ENCODE measurements at places on chromosomes 11 and 22.

DNA sequence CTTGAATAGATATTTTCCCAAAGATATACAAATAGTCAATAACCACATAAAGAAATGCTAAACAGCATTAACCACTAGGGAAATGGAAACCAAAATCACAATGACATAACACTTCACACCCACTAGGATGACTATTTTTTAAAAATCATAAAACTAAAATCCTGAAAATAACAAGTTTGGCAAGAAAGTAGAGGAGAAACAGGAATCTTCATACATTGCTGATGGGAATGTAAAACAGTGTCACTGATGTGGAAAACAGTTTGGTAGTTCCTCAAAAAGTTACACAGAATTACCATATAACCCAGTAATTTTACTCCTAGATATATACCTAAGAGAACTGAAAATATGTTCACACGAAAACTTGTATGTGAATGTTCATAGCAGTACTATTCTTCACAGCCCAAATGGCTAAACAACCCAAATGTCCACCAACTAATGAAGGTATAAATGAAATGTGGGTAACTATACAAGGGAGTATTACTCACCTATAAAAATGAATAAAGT, 12.5 kb downstream of the PICALM start:
- no peak for DNase-seq

DNA sequence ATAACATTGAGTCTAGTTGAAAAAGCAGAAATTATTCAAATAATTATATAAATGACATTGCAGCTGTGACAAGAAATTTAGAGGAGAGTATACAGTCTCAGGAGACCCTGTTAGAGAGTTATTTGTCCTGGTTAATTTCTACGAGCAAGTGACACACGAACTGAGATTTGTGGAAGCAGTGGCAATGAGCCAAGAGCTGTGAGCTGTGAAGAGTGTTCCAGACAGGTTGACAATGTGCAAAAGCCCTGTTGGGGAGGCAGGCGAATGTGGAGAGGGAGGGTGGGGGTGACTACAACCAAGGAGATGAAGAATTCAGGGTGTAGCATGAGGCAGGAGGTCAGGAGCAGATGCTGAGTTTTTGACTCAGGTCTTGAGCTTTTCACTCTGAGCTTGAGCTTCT, 620.2 kb upstream of the TENM4 start:
- DNase-seq = no peak

DNA sequence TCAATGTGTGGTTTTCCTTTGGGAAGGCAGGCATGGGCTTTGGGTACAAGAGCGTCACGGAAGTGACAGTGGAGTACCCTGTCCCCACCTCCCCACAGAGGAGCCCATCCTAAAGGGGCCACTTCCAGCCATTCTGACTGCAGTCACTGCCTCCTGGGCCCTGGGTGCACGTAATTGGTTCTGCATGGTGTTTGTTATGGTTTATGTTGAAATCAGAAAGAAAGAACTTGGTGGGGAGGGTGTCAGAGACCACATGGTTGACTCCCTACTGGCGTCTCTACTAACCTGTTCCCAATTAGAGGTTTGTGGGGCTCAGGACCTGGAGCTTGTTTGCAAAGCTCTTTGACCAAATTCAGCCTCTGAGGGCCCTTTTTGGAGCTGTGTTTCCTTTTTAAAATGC, 40.8 kb downstream of the RIBC2 start:
- no peak for DNase-seq

DNA sequence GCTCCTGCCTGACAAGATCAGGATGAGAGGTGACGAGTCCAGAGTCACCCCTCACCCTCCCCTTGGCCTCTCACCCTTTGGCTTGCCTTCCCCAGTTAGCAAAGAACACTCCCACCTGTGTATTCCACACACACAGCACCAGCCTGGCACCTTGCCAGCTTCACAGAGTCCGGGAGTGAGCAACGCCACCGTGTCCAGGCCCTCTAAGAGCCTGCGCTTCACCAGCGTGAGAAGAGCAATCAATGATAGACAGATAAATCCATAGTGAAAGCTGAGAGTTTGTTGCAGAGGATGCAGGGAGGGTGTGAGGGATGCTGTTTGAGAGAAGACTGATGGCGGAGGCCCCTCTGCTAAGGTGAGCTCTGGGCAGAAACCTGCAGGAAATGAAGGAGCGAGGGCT, 404.5 kb downstream of the LARGE1 start:
- no peak for DNase-seq

DNA sequence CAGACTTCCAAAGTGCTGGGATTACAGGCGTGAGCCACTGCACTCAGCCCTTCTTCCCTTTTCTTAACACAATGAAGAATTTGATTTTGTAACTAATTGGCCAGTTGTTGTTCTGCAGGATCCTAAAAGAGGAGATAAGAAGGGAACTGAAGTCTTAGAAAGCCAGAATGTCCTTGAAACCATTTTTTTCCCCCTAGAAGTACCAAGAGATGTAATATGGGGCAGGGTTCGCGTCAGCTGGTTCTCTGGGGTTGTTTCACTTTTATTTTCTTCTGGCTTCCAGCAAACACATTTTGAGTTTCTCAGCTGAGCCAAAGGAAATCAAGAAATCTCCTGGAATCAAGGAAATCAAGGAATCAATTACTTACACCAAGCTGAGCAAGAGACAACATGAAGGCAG, 7.6 kb upstream of the NUCB2 start:
- DNase-seq = no peak

- DNase-seq = no peak
These were observed 52.6 kb upstream of the ADA2 start for GRCh38 chr22:17271711-17272451.

DNA sequence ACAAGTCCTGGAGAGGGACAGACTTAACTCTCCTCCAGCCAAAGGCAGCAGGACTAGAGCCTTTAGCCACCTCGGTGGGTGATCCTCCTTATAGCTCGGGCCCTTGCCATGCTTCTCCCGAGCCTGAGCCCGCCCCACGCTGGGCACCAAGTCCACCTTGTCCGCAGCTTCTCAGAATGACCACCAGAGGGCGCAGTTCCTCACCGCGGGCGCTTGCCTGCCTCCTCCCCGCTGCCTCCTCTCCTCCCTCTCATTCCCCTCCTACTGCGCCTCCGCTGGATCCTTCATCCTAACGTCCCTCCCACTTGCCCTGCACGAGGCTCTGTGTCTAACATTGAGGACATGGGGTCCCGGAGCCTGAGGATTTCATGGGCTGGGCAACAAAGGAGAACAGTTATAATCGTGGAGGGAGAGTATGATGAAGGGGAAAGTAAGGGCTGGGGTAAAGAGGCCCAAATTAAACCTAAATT, 11.3 kb upstream of the MOGAT2 start:
- peak; percentile 61 for DNase-seq

- no peak for DNase-seq
These were observed 54.7 kb downstream of the GRAMD4 start for GRCh38 chr22:46674906-46675305.

DNA sequence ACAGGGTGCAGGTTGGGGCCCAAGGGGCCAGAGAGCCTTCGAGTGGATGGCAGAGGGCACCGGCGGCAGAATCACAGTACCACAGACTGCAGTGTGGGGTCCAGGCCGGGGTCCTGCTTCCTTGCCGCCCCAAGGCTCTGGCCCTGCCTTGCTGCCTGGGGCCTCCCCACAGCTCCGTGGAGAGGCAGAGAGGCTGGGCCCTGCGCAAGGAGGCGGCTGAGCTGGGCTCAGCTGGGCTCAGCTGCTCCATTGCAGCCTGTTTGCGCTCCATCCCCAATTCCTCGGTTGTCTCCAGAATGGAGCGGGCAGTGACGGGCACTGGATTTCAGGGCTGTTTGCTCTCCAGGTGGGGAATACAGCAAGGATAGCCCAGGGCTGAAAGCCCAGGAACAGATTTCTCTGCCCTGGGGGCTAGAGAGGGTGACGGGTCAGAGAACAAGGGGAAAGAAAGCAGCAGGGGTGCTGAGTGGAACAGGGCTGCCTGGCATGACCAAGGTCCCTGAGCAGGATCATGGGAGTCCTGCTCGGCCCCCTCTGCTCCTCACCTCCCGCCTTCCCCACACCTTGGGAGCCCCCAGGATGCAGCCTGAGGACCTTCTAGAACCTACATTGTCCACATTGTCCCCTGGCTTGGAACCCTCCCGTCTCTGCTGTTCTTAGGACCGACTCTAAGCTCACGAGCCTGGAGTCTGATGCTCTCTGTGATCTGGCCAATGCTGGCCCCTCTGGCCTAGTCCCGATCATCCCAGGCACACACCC, 18.9 kb downstream of the MRGPRG start:
- no peak for DNase-seq

Measured in AML-193 (cell line).